ENCODE measurements at places on chromosomes 4 and X.

- no peak for DNase-seq
Measured at GRCh38 chr4:19033816-19034733, 1012.5 kb upstream of the LCORL start.

DNA sequence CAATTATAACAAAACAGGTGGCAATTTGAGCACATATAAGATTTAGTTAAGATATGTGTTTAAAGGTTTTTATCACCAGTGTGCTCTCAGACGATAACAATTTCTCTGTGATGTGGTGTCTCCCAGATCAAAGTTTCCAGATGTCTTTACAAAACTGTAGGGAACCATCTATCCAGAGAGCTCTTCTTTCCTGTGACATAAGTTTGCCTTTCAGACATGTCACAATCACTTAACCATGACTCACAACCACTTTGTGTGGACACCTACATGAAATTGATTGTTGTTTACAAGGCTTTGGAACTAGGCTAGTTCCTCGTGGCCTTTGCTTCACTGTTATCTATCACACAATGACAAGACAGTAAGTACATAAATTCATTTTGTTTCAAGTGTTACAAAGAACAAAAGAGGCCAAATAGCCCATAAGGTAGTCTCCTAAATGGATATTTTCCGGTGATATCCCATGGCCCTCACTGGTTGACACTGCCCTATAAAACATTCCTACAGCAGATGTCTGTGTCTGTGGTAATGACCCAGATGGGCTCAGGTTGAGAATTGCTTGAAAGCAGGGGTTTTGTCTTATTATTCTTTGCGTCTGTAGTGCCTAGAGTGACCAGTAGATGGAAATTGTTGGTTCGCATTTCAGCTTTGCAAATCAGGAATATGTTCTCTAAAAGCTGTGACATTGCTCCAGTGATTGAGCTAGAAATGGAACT, 297.8 kb upstream of the FAM241A start:
- DNase-seq = no peak

- DNase-seq = no peak
Measured at GRCh38 chr4:183873409-183874185, 31.5 kb upstream of the STOX2 start.

DNA sequence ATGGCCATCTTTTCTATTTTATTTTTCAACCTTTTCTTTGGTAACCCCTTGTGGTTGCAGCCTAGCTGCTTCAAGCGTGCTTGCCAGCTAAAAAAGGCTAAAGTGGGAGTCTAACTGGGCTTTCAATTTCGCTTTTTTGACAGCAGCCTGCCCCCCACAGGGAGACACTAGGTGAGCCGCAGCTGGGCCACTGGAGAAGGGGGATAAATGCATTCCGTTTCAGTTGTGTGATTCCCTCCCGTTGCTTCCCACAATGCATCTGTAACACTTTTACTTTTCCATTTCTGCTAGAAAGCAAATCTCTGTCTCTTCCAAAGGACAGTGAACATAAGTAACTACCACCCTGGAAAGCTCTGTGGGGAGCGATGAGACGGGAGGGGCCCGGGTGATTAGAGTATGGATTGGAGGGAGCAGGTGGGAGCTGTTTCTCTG, 86.3 kb upstream of the RAPGEF2 start:
- no peak for DNase-seq

DNA sequence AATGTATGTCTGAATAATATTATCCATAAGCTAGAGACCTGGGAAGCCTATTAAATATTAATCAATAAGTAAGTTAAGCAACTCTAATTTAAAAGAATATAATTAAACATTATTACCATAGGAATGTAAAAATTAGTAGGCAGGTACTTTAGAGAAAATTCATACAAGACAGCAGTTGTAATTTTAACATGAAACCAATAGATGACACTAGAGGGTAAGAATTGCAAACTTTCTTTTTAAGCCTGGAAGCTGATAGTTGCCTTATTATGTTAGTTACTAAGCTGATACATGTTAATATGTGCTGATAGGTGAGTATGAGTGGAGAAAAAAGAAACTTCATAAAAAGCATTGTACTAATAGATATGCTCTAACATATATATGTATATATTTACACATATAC, 1157.4 kb downstream of the FAM133A start:
- peak; percentile 4 for DNase-seq

DNA sequence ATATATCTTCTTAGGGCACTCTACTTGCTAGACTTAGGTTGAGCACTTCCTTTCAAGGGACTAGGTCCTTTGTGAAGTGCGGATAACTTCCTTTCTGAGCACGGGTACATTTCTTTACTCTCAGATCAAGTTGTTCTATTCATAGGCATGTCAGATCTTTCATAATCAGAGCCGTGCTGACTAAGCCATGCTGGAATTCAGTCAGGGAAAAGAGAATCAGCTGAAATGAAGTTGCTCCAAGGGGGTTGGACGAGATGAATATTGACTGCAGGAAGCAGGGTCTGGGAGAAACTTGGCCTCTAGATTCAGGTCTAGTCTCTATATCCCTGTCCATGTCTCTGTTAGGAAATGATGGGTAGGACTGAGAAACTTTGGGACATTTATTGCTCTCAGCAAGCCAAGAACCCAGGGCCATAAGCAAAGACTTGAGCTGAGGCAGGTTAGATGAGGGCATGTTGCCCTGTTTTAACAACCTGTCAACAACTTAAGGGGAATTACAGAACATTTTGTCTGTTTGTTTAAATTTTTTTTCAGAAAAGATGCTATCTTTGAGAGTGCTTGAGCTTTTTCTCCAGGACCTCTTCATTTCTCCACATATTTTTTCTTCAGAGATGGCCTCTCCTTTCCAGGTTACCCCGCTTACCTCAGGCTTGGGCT, 28.3 kb downstream of the AREG start:
- DNase-seq = peak; percentile 53

DNA sequence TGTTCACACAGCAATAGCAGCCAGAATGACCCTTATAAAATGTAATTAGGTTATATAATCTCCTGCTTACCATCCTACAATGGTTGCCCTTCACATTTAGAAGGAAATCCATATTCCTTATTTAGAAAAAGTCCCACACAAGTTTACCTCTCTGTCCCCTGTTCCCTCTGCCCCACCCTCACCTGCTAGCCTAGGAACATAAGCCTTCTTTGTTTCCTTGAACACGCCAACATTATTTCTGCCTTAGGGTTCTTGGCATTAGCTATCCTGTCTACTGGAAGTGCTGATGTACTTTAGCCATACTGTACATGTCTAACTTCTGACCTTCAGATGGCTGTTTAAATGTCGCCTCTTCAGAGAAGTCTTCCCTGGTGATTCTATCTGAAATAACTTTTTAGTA, 28.4 kb upstream of the USP53 start:
- no peak for DNase-seq

DNA sequence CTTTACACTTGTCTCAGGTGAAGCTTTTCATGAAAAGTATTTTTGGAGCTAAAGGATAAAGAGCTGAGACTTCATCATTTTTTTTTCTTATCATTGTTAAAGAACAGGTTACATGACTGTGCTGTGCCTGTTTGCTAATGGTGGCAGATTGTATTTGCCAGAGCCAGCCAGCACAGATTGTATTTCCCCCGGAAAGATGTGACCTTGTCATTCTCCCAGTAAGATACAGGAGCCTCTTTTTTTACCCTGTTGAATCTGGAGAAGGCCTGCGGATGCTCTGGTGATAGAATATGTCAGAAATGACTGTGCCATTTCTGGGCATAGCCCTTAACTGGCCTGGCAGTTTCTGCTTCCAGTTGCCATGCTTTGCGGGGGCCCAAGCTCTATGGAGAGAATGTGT, 91.9 kb downstream of the GPRIN3 start:
- no peak for DNase-seq

GRCh38 chrX:142149919-142150318, 55.2 kb downstream of the MAGEC2 start:
- no peak for DNase-seq

- no peak for DNase-seq
Measured at GRCh38 chr4:95980877-95981360, 141.0 kb downstream of the PDHA2 start.

DNA sequence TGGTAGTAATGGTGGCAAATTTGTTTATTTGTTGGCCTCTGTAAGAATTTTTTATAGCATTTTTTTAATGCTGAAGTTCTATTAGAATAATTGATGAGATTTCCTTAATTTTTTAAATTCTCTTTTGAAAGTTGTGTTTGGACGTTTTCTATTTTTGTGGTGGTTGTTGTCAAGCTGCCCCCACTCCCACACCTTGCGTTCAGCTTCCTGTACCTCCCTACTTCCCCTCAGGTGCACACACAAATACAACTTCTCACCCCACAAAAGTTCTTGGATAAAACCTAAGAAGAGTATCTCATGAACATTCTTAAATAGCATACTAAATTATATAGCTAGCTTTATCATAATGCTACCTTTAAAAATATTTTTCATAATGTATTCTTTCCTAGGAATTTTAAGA, 38.7 kb downstream of the EXOC1 start:
- no peak for DNase-seq

GRCh38 chrX:74536832-74537371, 77.5 kb downstream of the RLIM start:
- DNase-seq = no peak

DNA sequence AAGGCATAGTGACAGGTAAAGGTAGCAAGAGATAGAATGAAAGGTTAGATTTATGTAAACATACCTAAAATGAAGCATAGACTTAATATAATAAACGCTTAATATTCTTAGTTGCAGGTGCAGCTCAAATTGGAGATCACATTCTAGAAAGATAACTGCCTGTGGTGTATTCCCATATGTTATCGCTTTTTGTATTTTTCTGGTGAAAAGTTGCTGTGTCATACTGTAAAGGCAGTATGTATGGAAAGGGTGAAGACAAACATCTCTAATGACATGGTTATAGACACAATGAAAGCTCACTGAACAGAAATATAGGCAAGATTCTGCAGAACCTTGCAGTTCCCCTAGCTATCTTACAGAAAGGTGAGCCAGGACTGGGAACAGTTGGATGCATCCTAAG, 240.3 kb downstream of the DCLK2 start:
- no peak for DNase-seq

- DNase-seq = no peak
Measured at GRCh38 chr4:183876268-183876934, 28.7 kb upstream of the STOX2 start.

DNA sequence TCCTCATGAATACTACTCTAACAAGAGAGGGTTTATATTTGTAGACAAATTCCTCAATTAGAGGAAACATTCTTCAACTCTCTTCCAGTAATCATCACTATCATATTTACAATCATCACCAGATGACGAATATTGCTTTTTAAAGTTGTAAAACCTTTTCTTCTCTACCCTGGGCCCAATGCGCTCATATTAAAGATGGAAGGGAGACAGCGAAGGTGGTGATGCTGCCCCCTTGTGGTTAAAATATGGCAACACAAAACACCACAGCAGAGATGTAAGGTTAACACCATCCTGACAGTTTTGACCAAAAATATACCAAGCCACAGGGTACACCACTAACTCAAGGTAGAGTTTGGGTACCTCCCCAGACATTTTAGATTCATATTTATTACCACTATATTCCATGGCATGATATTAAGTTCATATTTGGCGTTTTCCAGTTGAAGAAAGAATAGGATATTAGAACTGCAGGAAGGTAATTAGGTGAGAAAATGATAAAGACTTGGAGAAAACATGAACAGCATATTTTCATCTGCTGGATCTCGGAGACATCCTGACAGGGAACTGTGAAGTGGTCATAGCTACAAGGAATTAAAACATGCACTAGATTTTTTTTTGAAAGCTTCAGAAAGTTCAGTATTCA, 72.8 kb downstream of the SLC9A7 start:
- peak; percentile 48 for DNase-seq

GRCh38 chrX:10176121-10177003, 19.6 kb downstream of the CLCN4 start:
- DNase-seq = no peak

DNA sequence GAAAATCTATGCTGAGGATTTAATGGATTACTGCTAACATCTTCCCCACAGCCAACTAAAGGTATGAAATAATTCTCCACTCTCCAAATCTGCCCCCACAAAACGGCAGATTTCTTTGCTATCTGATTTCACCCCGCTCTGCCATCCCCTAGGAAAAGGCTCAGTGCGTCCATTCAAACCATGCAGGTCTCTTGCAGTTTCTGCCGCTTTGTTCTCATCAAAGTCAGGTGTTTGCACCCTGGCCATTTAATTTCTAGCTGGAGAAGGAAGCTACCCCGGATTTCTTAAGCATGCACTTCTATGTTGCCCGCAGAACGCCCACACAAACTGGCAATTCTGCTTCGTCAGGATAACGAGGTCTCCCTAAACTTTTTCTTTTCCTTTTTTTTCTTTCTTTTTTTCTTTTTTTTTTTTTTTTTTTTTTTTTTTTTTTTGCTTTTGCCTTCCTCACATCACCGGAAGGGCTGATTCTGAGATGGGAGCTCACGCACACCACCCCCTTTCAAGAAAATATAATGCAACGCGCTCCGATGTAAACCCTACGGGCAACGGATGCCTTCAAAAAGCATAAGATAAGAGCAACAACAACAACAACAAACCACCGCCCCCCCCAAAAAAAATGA, 3.3 kb downstream of the NLGN4X start:
- DNase-seq = no peak

Measured in AG08395 (cell line).